ENCODE measurements at places on chromosomes 3 and 15.

DNA sequence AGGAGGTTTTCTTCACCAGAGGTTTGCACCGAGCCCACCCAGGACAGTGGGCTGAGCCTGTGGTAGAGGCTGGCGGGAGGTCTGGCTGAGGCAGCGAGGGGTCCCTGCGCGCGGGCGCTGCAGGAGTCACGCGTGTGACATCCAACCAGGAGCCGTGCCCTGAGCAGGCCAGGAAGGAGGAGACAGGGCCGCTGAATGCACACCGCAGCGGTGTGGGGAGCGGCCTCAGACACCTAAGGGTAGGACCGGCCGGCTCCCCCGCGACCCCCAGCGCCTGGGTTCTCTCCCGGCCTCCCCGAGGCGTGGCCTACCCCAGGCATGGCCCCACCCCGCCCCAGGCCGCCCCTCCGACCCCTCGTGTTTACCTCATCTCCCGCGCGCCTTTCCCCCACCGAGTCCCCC, 412 bp downstream of the SLC41A3 start:
- DNase-seq: peak; percentile 69

- DNase-seq: no peak
These were observed 52.7 kb downstream of the ROPN1B start for GRCh38 chr3:126021702-126022101.

DNA sequence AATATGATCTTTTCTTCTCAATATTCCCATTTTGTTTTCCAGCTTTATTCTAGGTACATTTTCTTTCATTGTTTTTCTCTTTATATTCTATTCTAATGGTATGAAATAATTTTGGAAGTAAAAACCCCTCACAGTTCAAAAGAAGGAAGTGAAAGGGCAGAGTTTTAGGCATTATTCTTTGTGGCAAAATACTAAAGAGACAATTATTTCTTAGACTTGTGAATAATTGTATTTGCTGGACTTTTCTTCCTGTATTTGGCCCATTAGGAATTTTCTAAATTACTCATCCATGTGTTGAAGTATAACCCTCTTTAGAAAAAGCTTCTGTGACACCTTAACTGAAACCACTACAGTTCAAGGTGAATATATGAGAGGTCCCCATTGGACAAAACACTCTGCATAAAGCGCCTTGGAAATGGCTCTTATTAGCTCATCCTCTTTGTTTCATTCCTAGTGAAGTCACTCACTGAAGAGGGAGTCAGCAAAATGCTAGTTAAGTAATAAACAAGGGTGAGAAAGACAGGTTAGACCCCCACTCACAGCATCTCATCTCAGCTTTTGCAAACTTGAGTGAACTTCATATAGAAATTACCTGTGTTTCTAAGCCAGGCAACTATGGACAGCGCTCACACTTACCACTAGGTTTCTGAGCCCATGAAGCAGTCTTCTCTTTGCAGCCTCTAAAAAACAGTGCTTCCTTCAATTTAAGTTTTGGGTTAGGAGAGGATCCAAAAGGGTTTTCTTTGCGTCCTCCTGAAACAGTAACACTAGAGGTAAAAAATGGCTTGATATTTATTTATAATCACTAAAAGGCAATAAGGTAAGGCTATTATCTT, 327.5 kb downstream of the ARPP21 start:
- no peak for DNase-seq

DNA sequence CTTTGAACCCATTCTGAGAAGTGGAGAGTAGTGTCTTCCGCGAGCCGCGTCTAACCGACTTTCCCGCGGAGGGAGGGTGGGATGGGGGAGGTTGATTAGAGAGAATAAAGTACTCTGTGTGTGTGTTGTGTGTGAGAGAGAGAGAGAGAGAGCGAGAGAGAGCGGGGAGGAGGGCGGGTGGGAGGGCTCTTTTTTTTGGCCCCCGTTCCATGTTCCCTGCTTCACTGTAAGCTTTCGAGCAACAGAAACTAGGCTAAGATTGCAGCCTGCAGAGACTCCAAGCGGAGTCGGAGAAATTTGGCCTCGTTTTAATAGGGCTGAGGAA, 1.6 kb upstream of the MEIS2 start:
- no peak for DNase-seq

GRCh38 chr3:175585898-175586297, 726.8 kb downstream of the NAALADL2 start:
- DNase-seq: no peak

GRCh38 chr3:24100696-24101402, 155.8 kb downstream of the NR1D2 start:
- no peak for DNase-seq

DNA sequence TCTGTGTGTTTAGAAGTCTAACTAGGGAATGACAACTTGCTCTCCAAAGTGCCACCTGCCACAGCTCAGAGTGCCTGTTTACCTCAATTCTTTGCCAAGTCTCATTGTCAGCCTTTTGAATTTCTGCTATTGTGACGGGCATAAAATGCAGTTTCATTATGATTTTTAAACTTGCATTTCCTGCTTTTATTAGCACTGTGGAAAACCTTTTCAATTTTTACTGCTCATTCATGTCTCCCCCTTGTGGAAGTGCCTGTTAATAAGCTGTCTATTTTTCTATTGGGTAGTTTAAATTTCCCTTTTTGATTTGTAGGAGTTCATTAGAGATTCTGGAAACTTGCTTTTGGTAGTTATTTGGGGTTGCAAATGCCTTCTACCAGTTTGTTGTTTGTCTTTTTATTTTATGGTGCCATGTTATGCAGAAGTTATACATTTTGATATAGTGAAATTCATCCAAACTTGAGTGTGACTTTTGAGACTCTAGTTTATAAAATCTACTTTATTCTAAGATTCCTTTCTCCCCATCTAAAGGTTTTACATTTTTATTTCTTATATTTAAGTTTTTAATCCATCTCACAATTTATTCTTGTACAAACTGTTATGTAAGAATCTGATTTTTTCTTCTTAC, 53.9 kb upstream of the FRMD4B start:
- no peak for DNase-seq

DNA sequence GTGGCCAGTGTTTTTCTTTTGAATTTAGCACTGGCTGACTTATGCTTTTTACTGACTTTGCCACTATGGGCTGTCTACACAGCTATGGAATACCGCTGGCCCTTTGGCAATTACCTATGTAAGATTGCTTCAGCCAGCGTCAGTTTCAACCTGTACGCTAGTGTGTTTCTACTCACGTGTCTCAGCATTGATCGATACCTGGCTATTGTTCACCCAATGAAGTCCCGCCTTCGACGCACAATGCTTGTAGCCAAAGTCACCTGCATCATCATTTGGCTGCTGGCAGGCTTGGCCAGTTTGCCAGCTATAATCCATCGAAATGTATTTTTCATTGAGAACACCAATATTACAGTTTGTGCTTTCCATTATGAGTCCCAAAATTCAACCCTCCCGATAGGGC, 43.5 kb downstream of the AGTR1 start:
- no peak for DNase-seq

- no peak for DNase-seq
These were observed 314.1 kb upstream of the LRRC3B start for GRCh38 chr3:26308454-26308853.

DNA sequence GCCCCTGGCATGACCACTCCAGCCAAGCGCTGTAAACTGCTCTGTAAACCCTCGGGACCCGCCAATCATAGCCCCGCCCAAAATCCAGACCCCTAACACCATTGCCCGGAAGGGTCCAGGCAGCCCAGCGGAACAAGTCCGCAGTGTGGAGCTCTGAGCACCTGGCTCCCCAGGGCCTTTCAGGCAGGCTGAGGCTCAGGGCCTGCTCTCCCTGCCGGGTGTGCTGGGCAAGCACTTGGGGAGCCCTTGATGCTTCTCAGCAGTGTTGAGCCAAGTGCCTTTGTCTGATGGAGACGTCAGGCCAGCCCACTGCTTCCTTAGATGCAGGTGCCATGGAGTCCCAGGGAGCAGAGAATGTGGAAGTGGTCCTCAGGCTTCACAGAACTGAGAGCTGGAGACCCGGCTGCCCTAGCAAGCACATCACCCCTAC, 106.2 kb downstream of the TLE3 start:
- DNase-seq: no peak

GRCh38 chr3:46090161-46090591, 62.9 kb upstream of the XCR1 start:
- DNase-seq: no peak

DNA sequence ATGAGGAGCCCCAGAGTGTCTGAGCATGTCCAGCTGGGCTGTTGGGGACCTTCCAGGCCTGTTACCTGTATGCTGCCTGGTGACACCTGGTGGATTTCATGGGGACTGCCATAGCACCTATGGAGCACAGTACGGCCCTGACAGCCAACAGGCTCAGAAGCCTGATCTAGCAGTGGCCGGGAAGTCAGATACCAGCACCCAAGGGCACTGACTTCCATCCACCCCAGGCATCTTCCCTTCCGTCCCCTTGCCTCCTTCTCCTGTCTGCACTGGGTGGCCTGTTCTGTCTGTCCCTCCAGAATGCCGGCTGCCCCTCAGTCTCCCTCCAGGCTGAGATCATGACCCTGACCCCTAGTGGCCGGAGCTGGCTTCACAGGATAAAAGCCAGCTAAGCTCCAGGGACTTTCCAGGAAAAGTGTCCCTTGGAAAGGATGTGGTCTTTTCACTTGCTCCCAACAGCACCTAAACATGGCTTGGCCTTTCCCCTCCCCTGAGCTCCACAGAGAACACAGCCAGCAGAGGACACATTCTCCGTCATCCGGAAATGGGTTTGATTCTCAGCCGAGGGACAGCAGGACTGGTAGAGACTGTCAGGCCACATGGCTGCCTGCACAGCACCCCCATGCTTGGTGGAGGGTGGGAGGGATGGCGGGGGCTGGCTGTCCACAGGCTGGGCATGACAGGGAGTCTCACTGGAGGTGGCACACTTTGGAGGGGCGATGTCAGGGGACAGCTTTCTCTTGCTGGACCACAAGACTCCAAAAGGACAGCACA, 9.5 kb downstream of the RPS17 start:
- DNase-seq: peak; percentile 47

DNA sequence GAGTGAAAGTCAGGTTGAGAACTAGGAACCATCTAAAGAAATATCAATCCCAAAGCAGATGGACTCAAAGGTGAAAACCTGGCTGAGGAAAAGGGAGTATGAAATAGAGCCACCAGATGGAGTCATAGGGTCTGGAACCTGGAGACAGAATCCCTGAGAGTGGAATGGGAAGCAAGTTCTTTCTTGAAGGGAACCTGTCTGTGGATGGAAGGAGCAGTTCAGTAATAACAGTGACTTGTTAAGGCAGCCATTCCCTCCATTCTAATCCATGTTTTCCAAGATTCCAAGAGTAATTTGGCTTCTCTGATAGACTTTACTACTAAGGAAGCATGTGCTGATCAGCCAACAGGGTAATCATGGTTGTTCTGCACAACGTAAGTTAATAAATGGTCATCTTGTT, 22.5 kb upstream of the AQP9 start:
- no peak for DNase-seq
